ENCODE measurements at places on chromosomes 12 and 14. TPM values are rescaled to one million over a fixed set of nuclear protein-coding genes. Genes with fewer than 3 reads are reported as not detected.
A peak's percentile ranks its signal among the peaks of the same experiment; 100 is the strongest.

Gene NUMB
- total RNA-seq: 66.2 TPM

Gene GPR84
- not detected for total RNA-seq

Gene PELI2
- total RNA-seq: 8.1 TPM

Gene TCL1B
- total RNA-seq: not detected

Gene MAP3K9
- total RNA-seq: 19.5 TPM

DNA sequence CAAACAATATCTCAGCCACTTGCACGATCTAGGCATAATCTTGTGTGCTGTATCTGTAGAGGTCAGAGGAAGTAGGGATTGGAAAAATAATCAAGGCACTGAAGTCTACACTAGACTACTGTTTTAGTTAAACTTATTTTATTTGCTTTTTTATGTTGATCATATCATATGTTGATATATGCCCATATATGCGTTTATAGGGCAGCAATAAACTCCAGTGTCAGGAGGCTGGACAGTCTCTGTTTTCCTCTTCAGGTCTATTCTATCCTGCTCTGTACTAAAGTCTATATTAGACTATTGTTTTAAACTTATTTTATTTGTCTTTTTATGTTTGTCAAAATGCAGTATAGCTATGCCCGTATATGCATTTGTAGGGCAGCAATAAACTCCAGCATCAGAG lies 47.9 kb upstream of the OR4E1 start:
- no peaks in the 10 kb centered on the region for H3K4me1 ChIP-seq
- no peaks in the 10 kb centered on the region for H3K27me3 ChIP-seq
- H3K36me3 ChIP-seq: no peaks in the 10 kb centered on the region
- H3K27ac ChIP-seq: no peak overlapping the region

- DNase-seq: peak; percentile 15
- H3K36me3 ChIP-seq: no peaks in the 10 kb centered on the region
- H3K27me3 ChIP-seq: no peaks in the 10 kb centered on the region
- H3K4me3 ChIP-seq: no peak overlapping the region
- H3K27ac ChIP-seq: peak overlapping the region; percentile 53
These were observed 66.1 kb downstream of the FUT8 start for GRCh38 chr14:65478596-65478995.

DNA sequence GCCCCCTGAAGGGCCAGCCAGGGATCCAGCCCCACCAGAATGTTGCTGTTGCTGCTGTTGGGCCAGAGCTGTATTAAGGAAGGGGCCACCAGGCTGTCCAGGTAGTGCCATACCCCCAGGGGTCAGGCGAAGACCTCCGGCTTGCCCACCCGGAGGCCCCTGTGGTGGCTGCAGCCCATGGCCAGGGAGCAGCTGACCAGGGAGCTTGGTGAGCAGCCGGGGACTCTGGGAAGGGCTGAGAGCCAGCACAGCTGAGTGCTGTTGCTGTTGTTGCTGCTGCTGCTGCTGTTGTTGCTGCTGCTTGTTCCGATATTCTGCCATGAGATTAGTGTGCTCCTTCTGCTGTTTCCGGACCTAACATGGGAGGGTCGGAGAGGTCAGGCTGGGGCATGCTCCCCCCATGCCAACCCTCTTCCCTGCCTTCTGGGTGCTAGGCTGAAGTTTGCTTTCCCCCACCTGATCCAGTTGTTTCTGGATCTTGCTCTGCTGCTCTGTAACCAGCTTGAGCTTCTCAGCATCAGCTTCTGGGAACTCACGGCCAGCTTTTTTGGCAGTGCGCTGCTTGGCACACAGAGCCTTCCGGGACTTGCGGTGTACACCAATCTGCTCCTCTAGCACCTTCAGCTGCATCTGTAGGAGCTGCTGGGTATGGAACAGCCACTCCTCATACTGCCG lies 15.2 kb upstream of the PRKAG1 start:
- H3K27me3 ChIP-seq: no peaks in the 10 kb centered on the region
- no peak for DNase-seq
- H3K27ac ChIP-seq: no peak overlapping the region
- peaks cover 4% of the 10 kb centered on the region for H3K36me3 ChIP-seq

- no peak for DNase-seq
- no peak overlapping the region for H3K4me3 ChIP-seq
- no peak overlapping the region for H3K27ac ChIP-seq
- no peaks in the 10 kb centered on the region for H3K36me3 ChIP-seq
These were observed 659.8 kb downstream of the VRK1 start for GRCh38 chr14:97456958-97457357.

- no peak overlapping the region for H3K27ac ChIP-seq
- H3K4me3 ChIP-seq: no peak overlapping the region
- H3K36me3 ChIP-seq: no peaks in the 10 kb centered on the region
- no peaks in the 10 kb centered on the region for H3K27me3 ChIP-seq
- H3K4me1 ChIP-seq: no peaks in the 10 kb centered on the region
- DNase-seq: no peak
These were observed 1524.7 kb upstream of the TMEM132C start for GRCh38 chr12:126742241-126742641.

- DNase-seq: no peak
- no peaks in the 10 kb centered on the region for H3K4me1 ChIP-seq
- H3K27me3 ChIP-seq: no peaks in the 10 kb centered on the region
- no peak overlapping the region for H3K27ac ChIP-seq
These were observed 116.5 kb downstream of the RFLNA start for GRCh38 chr12:124411281-124411878.

- no peak overlapping the region for H3K27ac ChIP-seq
- H3K4me1 ChIP-seq: no peaks in the 10 kb centered on the region
- H3K4me3 ChIP-seq: no peak overlapping the region
- DNase-seq: no peak
- H3K27me3 ChIP-seq: no peaks in the 10 kb centered on the region
These were observed 5.5 kb upstream of the NR1H4 start for GRCh38 chr12:100468126-100468525.

- H3K36me3 ChIP-seq: no peaks in the 10 kb centered on the region
- H3K27me3 ChIP-seq: no peaks in the 10 kb centered on the region
- peak; percentile 79 for DNase-seq
- peak within 1 kb of the TSS; percentile 69 for H3K27ac ChIP-seq
These were observed at the start of gene FOXJ2 for GRCh38 chr12:8032242-8033152. FOXJ2 (plus strand) TSS chr12:8032716; CDS start chr12:8039833, 7,117 bp downstream.

- H3K36me3 ChIP-seq: no peaks in the 10 kb centered on the region
- no peak for DNase-seq
- peak overlapping the region; percentile 96 for H3K4me3 ChIP-seq
- H3K27ac ChIP-seq: peak overlapping the region; percentile 99
- H3K4me1 ChIP-seq: peaks cover 28% of the 10 kb centered on the region
These were observed 1.1 kb downstream of the RHNO1 start for GRCh38 chr12:2877953-2878732.

DNA sequence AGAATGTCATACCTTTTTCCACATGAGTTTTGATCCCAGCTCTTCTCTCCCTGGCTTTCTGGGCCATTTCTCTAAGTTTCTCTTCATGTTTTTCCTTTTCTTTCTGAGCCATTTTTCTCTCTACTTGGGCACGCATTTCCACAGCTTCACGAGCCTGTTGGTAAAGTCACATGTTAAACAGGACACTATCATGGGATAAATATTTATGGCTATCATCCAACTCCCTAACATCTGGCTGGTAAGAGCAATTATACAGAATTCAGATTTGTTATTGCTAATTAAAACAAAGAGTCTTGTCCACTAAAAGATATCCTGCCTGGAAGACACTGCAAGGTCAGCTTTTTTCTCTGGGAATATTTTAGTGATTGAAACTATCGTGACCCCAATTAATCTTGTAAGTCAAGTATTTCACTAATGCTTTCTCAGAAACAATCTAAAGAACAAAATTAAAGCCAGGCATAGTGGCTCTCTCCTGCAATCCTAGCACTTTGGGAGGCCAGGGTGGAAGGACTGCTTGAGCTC lies 23.1 kb downstream of the SLIRP start:
- H3K36me3 ChIP-seq: no peaks in the 10 kb centered on the region
- H3K4me1 ChIP-seq: no peaks in the 10 kb centered on the region
- no peak for DNase-seq
- no peak overlapping the region for H3K4me3 ChIP-seq

DNA sequence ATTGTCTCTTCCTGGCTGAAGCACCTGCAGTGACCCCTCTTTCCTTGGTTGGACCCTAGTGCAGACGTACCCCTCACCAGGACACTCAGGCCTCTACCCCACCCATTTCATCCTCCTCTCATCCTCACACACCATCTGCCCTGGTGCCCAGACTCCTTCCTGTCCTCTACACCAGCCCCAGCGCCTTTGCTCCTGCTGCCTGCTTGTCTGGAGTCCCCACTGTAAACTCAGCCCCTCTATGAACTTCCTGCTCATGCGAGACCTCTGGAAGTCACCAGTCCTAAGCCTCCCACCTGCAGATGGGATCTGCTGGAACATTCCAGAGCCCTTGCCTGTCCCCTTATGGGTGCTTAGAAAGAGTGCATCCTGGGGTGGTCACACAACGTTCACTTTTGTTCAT lies 242.5 kb downstream of the ADGRD1 start:
- H3K27me3 ChIP-seq: no peaks in the 10 kb centered on the region
- no peak overlapping the region for H3K27ac ChIP-seq
- H3K4me3 ChIP-seq: no peak overlapping the region
- H3K36me3 ChIP-seq: no peaks in the 10 kb centered on the region

DNA sequence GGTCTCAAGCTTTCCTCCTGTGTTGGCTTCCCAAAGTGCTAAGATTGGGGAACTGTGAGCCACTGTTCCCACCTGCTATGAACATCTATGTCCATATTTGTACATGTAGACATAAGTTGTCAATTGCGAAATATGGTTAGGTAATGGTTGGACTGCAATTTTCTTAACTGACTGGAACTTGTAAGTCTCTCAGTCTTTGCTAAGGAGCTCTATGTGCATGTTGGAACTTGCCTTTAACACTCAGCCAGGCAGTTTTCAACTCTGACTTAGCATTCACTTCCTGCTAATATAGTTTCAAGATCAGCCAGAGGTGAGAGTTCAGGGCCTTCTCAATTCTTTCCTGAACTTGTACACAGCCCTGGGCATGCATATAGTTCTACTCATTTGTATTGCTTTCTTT lies 44.5 kb upstream of the EEA1 start:
- peak; percentile 50 for DNase-seq
- peak overlapping the region; percentile 53 for H3K27ac ChIP-seq
- no peak overlapping the region for H3K4me3 ChIP-seq
- no peaks in the 10 kb centered on the region for H3K36me3 ChIP-seq
- H3K4me1 ChIP-seq: peaks cover 20% of the 10 kb centered on the region
- H3K27me3 ChIP-seq: no peaks in the 10 kb centered on the region

DNA sequence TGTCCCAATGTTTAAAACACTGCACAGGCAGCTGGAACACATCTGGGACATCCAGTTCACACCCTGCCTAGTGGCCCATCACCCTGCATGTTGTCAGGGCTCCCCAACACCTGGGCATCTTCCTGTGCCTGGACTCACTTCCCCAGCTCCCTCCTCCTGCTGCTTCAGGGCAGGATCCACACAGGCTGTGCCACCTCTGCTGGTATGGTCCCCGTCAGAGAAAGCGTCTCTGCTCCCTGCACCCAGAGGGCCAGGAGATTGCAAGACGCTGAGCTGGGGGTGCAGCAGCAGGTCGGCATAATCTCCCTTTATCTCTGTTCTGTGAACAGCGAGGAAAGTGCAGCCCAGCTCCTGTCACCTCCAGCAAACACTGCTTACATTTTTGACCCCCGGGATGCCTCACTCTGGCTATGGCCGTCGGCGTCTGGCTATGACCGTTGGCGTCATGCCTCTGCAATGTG lies 124.3 kb downstream of the ADGRD1 start:
- H3K27ac ChIP-seq: no peak overlapping the region
- no peak overlapping the region for H3K4me3 ChIP-seq
- H3K27me3 ChIP-seq: no peaks in the 10 kb centered on the region
- H3K36me3 ChIP-seq: no peaks in the 10 kb centered on the region
- DNase-seq: no peak

DNA sequence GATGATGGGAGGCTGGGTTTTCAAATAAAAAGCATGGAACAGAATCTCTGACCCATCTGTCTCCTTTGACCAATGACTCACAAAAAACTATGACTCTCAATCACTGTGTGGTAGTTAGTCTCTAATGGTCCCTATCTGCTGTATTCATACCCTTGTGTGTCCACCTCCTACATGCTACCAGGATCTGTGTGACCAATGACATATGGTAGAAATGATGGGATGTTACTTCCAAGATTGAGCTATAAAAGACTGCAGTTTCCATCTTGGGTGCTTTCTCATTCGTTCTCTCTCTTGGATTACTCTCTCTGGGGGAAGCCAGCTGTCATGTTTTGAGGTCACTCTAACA lies 144.7 kb upstream of the BTG1 start:
- no peak for DNase-seq
- H3K4me1 ChIP-seq: no peaks in the 10 kb centered on the region
- no peaks in the 10 kb centered on the region for H3K36me3 ChIP-seq
- no peaks in the 10 kb centered on the region for H3K27me3 ChIP-seq
- H3K4me3 ChIP-seq: no peak overlapping the region
